ENCODE measurements at places on chromosomes 16 and 17. TPM values are rescaled to one million over a fixed set of nuclear protein-coding genes. Genes with fewer than 3 reads are reported as not detected.

DNA sequence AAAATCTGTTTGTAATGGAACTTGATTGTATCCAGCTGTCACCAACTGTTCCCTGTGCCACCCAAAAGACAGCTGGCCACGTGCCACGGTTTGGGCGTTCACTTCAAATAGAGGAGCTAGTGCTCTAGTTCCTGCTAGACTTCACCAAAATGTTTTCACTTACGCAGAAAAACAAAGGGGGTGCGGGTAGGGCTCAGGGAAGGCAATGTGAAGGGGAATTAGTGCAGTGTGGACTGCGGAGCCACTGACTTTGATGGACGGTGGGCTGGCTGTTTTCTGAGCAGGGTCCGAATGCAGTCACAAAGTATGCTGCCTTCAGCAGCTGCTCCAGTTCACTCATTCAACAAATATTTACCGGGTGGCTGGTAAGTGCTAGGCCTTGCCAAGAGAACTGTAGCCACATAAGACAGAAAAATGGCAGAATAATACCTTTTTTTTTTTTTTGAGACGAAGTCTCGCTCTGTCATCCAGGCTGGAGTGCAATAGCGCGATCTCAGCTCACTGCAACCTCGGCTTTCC is 7.6 kb upstream of the CYTH1 start:
- H3K27ac ChIP-seq, result no peak overlapping the region
- DNase-seq, result no peak

DNA sequence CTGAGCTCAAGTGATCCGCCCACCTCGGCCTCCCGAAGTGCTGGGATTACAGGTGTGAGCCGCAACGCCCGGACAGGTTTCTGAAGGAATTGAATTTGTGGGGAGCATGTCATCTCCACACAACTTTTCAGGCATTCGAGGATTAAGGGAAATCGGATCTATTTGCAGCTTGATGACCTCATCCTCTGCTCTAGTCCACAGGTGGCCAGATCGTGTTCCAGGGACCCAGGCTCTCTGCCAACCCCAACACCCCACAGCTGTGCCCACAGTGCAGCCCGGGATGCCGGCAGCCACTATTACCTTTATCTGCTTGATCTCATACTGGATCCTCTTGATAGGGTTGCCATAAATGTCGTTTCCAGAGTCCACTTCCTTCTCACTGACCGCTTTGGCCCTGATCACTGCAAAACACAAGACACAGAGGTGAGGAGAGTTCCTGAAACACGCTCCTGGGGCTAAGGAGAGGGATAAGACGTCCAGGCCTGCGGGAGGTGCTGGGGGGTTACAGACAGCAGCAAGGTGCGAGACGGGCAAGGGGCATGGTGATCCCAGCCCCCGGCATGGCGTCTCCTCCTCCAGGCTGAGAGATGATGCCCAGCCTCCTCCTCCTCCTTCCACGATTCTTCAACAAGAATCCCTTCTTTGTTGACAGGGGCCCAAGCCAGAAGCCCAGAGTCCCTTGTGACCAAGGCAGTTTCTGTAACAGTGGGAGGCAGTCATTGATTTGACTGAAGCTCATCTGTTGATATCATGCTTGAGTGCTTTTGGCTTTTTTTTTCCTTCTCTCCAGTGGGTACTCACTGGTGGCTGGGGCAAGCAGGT is 29.3 kb downstream of the CEP295NL start:
- H3K27ac ChIP-seq, result no peak overlapping the region
- DNase-seq, result no peak
- H3K36me3 ChIP-seq, result no peaks in the 10 kb centered on the region
- no peak overlapping the region for H3K4me3 ChIP-seq

DNA sequence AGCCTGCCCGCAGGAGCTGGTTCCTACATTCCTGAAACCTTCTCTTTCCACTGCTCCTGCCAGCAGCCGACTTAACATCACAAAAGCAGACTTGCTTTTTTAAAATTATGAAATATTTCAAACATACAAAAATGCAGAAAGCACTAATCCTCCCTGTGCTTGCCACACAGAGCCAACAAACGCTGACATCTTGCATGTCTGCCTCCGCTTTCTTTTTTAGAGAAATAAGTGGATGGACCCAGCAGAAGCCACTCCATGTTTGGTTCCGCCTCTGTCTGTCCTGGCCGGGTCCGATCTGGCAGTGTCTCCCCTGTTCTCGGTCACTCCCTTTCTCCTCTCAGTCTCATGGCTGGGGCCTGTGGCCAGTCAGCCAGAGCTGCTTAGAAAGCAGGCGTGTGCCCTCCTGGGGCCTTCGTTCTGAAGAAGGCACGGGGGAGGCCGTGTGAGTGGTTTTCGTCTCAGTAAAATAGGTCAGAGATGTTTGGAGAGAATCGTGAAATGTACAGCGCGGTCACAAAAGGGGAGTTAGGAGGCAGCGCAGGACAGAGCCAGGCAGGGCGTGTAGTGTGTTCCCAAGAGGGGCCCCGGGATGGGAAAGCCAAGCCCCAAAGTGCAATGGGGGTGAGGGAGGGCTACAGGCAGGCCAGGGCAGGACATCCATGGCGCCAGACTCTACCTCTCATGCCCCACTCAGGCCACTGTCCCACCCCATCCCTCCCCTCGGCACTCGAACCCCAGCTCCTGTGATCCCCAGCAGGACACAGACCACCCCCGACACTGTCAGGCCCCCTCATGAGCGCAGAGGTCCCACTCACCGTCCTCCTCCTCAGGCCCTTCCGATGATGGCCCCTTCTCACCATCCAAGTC is 23.2 kb downstream of the MXRA7 start:
- no peak for DNase-seq
- no peaks in the 10 kb centered on the region for H3K27me3 ChIP-seq
- H3K36me3 ChIP-seq, result no peaks in the 10 kb centered on the region
- no peak overlapping the region for H3K4me3 ChIP-seq

DNA sequence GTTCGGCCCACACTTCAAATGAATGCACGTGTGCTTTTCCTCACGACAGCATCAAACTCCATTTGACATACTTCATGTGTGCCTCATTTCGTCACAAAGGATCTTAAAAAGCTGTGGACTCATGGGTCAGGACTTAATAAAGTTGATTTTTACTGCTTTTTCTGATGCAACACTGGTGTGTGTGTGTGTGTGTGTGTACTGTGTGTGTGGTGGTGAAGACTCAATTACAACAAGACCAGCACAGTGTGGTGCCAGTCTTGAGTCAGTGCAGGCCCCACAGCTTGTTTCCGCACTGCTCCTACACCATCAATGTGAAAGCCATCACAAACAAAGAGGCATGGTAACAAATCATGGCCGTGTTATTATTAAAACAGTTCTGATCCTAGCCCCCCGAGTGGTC is 17.7 kb downstream of the CDIP1 start:
- no peak overlapping the region for H3K27ac ChIP-seq
- H3K4me1 ChIP-seq, result no peaks in the 10 kb centered on the region
- no peaks in the 10 kb centered on the region for H3K27me3 ChIP-seq
- H3K36me3 ChIP-seq, result no peaks in the 10 kb centered on the region

The TBC1D16 gene
- total RNA-seq, result 41.6 TPM

DNA sequence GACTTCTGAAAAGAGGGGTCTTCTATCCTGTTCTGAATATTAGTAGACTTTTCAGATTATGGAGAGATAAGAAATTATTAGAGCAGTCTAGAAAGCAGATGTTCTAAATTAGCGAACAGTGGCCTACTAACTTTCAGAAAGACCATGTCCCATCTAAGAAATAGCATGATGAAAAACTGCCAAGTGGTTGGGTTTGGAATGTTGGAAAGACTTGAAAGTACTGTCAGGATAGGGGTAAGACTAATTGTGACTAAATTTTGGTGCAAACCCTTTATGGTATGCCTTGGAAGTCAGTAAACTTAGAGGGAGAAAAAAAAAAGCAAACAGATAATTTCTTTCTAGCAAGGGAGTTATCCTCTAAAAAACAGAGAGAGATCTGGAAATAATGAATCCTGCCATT is 41.1 kb downstream of the TANGO6 start:
- DNase-seq, result no peak
- no peak overlapping the region for H3K27ac ChIP-seq
- H3K4me3 ChIP-seq, result no peak overlapping the region
- no peaks in the 10 kb centered on the region for H3K27me3 ChIP-seq

The GUCY2D gene
- total RNA-seq, result not detected

The ZNF423 gene
- total RNA-seq, result 0.49 TPM

- no peak overlapping the region for H3K4me3 ChIP-seq
- DNase-seq, result no peak
- no peaks in the 10 kb centered on the region for H3K27me3 ChIP-seq
Measured at GRCh38 chr17:41976142-41976768, 9.7 kb downstream of the CNP start.

DNA sequence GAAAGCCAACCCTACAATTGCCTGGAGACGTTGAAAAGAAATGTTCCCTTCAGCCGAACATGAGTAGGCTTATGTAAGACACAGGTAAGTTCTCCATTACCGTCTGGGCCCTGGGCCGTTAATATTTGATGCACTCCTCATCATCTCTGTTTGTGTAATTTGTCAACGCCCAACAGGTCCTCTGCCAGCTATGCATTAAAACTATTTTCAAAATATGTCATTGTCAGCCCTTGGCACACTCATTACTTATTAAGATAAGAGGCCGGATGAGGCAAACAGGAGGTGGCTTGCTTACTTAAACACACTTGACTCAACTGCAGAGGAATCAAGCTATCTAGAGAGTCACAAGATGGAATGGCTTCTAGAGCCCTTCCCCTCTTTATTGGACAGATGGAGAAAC is 544.9 kb downstream of the TOX3 start:
- no peaks in the 10 kb centered on the region for H3K4me1 ChIP-seq
- no peak overlapping the region for H3K4me3 ChIP-seq
- no peak for DNase-seq
- no peaks in the 10 kb centered on the region for H3K27me3 ChIP-seq

DNA sequence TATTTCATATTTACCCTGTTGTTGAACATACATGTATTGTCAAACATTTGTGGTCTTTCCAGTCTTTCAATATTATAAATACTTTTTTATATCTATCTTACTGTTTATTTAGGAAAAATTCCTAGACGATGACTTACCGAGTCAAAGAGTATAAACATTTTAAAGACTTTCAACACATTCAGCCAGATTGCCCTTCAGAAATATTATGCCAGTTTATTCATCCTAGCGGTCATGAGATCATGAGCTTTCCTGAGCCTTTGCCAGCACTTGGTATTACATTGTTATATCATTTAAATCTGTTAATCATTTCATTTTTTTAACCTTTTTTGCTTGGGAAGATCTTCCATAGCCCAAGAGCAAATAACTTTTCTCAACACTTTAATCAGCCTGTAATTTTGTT is 197.4 kb downstream of the SPECC1 start:
- no peak overlapping the region for H3K27ac ChIP-seq
- DNase-seq, result peak; percentile 72
- H3K4me1 ChIP-seq, result peaks cover 24% of the 10 kb centered on the region
- H3K4me3 ChIP-seq, result no peak overlapping the region
- no peaks in the 10 kb centered on the region for H3K27me3 ChIP-seq

The PRDM7 gene
- total RNA-seq, result not detected

DNA sequence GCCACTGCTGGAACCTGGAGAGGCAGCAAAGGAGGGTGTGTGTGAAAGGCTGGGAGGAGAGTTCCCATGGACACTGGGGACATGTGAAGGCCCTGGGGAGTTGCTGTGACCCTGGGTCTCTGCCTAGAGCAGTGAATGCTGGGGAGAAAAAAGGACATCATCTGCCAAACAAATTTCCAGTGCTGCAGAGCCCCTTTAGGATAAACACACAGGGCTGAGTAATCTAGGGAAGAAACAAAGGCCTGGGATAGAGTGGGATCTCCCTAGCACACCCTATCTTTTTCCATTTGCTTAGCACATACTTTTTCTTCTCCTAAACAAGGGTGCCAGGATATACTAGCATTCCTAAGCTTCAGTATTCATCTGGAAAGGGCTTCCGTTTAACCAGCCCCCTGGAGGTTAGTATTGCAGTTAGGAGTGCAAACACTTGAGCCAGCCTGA is 3.3 kb upstream of the HIGD1B start:
- H3K4me1 ChIP-seq, result no peaks in the 10 kb centered on the region
- no peak overlapping the region for H3K27ac ChIP-seq
- DNase-seq, result no peak
- H3K27me3 ChIP-seq, result no peaks in the 10 kb centered on the region

- H3K36me3 ChIP-seq, result no peaks in the 10 kb centered on the region
- H3K27me3 ChIP-seq, result no peaks in the 10 kb centered on the region
- H3K4me3 ChIP-seq, result 0 out of 2 replicates have a peak overlapping the region, but pooled peaks have one; percentile 9
Measured at GRCh38 chr16:87535855-87536794, 43.3 kb upstream of the ZCCHC14 start.

The TBC1D3I gene
- 0.54 TPM for total RNA-seq

The SNX20 gene
- 0.10 TPM for total RNA-seq

The KRT28 gene
- not detected for total RNA-seq

The AXIN2 gene
- 2.4 TPM for total RNA-seq

GRCh38 chr16:720447-720989 is 428 bp upstream of the ANTKMT start:
- H3K27ac ChIP-seq, result peak overlapping the region; percentile 93
- H3K27me3 ChIP-seq, result no peaks in the 10 kb centered on the region
- DNase-seq, result no peak
- H3K4me1 ChIP-seq, result peaks cover 42% of the 10 kb centered on the region

- no peaks in the 10 kb centered on the region for H3K36me3 ChIP-seq
- H3K27me3 ChIP-seq, result no peaks in the 10 kb centered on the region
- no peak overlapping the region for H3K27ac ChIP-seq
- peaks cover 4% of the 10 kb centered on the region for H3K4me1 ChIP-seq
Measured at GRCh38 chr17:49952209-49952911, 16.6 kb upstream of the DLX4 start.

GRCh38 chr17:44795421-44795820 is 34.7 kb downstream of the GJC1 start:
- H3K4me1 ChIP-seq, result peaks cover 36% of the 10 kb centered on the region
- peak overlapping the region; percentile 60 for H3K27ac ChIP-seq
- H3K27me3 ChIP-seq, result no peaks in the 10 kb centered on the region
- no peak for DNase-seq
- H3K4me3 ChIP-seq, result no peak overlapping the region

DNA sequence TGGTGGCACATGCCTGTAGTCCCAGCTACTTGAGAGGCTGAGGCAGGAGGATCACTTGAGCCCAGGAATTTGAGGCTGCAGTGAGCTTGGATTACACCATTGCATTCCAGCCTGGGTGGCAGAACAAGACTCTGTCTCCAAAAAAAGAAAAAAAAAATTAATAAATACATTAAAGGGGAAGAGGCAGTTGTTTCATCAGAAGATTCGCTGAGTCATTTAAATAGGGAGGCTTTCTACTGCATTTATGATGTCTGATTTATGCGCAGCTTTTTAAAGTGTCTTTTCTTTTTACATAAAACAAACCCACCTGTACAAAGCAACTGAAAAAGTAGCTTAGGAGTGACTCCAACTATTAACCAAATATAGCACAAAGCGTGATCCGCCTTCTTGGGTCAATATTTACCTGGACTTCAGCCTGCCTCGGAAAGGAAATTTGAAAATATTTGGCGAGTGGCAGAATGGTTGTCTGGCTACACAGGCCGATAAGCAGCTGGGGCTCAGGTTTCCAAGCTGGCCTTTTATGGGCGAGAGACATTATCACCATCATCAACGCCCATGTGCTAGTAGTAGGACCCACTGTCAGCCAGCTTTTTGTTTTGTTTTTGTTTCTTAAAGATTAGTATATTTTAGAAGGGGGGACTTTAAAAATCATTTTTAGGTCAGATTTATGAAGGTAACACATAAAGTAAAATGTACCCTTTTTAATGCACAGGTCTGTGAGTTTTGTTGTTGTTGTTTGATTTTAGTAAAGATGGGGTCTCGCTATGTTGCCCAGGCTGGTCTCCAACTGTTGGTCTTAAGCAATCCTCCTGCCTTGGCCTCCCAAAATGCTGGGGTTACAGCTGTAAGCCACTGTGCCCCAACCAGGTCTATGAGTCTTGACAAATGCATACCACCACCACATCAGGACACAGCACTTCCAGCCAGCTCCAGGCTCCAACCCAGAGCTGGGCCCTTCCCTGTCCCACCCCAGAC is 42.5 kb upstream of the RASD1 start:
- no peaks in the 10 kb centered on the region for H3K4me1 ChIP-seq
- H3K27ac ChIP-seq, result no peak overlapping the region
- H3K4me3 ChIP-seq, result no peak overlapping the region

All from Panc1 (cell line).